Neural progenitor cell (in vitro differentiated cells): ENCODE measurements at places on chromosomes 11 and 22.

GRCh38 chr22:33848251-33848650 is 72.0 kb downstream of the LARGE1 start:
- DNase-seq: no peak

DNA sequence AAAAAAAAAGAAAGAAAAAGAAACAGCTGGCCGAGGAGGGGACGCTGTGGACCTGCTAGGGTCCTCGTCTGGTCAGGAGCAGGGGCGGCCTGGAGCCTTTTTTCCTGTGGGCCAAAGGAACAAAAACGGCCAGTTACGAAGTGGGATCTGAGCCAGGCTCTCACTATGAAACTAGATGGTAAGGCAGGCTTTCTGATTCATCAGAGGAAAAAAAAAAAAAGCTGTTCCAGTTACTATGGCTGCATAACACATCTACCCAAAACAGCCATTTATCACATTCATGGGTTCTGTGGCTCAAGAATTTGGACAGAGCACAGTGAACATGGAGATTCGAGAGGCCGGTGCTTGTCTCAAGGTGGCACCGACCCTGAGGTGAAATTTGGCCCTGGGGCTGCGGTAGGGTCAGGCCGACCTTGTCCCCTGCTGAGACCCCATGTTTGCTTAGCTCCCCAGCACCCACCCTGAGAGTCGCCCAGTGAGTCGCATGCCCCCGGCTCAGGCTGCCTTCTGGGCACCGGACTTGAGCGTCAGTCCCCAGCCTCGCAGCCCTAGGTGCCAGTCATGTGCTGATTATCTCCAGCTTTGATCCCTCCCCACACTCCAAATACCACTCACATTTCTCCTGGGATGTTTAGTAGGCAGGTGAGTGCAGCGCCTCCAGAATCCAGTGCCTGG is 34.2 kb downstream of the MRGPRD start:
- no peak for DNase-seq

DNA sequence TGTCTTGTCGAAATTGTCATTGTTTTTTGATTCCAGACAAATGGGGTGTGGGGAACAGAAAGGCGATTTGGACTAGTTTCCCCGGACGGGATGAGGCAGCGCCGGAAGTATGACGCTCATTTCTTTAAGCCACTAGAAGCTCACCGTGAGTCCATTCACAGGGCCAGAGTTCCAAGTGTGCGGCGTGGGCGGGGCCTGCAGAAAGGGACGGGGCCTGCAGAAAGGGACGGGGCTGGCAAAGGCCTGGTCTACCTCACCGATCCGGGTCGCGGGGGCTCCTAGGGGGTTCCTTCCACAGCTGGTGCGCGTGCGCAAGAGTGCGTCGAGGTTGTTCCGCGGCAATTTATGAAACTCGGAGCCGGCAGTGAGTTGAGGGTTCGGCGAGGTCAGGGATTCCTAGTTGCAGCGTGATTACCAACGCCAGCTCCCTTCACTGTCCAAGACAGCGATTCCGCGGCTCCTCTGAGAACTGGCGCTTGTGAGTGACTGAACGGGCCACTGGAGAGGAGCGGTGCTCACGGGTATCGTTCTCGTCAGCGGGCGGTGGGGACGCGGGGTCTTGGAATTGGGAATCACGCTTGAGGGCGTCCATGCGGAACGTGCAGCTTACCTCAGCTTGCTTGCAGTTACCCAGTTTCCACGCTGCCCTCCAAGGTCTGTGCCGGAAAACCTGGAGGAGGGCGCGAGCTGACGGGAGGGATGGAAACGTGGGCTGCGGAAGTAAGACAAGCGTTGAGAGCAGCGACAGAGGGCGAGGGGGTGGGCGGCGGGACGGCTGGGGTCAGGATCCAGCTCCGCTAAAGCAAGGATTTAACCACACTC is at the start of gene ZNF215:
TSS of gene ZNF215 (plus strand) at position 219 of the 822 bp plus-strand sequence. CDS start 5,847 bp downstream, outside the sequence.
- peak; percentile 92 for DNase-seq

DNA sequence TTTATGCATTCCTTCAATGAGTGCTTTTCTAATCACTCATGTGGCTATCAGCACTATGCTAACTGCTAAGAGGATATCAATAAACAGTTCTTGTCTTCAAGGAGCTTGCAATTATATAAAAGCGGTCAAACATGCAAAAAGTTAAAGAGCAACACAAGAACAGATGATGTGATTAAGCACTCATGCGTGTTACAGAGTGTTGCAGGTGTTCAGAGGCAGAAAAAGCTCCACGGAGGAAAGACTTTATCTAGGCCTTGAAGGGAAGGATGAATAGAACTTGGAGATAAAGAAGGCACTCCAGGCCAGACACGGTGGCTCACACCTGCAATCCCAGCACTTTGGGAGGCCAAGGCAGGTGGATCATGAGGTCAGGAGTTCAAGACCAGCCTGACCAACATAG is 13.6 kb downstream of the CD3E start:
- no peak for DNase-seq

DNA sequence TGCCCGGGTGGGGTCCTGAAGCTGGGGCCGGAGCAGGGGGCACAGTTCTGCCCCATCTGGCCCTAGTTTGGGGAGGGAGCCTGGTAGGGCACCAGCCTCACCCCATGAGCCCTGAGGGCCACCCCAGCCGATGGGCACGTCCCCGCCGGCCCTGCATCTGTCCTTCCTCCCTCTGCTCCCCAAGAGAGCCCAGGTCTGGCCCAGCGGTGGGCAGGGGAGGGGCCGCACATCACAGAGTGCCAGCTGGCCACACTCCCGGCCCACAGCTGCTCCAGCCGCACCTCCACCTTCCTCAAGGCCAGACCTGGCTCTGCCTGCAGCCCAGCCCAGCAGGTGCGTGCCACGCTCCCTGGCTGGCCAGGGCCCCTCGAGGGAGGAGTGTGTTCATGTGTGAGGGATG is 21.6 kb downstream of the BRSK2 start:
- no peak for DNase-seq

GRCh38 chr11:64500176-64501013 is 90.6 kb upstream of the SLC22A12 start:
- DNase-seq: no peak
